Fibroblast of skin of scalp (primary cell): ENCODE measurements at places on chromosomes 13 and 19.

DNA sequence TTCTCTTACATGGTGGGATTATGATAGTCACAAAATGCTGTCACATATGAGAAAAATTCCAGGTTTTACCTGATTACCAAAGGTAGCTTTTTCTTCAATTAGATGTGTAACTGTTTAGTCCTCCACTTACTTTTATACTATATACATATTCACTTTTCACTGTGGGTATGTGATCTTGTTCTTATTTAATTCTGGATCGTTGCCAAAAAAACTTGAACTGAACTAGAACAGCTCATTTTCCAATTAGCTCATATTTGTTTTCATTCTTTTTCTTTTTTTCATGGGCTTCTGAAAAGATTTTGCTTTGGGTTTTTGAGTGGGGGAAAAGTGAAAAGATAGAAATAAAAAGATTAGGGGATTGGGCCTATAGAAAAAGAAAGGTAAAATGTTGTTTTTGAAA lies 291.9 kb downstream of the NDFIP2 start:
- DNase-seq: peak; percentile 12

- DNase-seq: no peak
Observed at GRCh38 chr13:28110414-28110813, 10.0 kb upstream of the FLT3 start.

DNA sequence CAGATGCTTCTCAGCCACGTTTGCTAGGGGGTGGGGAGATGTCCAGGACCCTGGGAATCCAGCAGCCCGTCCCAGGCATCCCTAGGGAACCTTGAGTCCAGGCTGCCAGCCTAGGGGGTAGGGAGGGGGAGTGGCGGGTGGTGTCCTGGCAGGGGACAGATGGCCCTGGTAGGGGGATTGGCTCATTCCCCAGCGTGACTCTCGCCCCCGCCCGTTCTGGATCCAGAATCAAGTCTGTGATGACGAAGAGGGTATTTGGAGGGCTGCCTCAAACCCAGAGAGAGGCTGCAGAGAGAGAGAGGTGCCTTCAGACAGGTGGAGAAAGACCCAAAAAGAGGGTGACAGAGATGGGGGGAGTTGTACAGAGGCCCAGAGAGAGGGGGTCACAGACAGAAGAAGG lies 4.1 kb downstream of the SLC17A7 start:
- no peak for DNase-seq

DNA sequence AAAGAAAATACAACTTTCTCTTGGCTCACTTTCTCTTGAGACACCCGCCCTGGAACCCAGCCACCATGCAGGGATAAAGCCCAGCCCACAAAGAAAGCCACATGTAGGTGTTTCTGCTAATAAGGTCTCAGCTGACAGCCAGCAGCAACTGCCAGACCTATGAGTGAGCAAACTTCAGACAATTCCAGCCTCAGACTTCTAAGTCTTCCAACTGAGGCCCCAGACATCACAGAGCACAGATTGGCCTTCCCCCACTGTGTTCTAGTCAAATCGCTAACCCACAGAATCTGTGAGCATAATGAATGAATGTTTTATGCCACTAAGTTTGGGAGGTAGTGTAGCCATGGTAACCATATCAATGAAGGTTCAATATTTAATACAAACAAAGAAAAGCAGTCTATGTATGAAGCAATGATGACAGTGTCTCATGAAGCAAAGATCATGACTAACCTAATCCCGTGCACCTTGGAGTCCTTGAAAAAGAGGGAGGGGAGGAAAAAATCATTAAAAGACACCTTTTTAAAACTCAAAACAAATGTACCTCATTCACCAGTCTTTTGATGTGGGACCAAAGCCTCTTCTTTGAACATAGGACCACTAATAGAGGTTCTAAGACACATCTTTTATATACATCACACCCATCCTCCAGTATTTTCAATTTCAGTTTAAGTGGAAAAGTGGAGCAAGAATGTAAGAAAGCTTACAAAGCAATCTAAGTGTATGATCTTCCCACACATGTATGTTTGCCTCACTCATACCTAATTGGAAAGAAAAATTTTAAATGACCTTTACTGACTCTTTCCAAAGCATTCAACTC lies 6.2 kb downstream of the MRPS31 start:
- no peak for DNase-seq

GRCh38 chr13:47409778-47410177 lies 512.9 kb upstream of the HTR2A start:
- DNase-seq: no peak

DNA sequence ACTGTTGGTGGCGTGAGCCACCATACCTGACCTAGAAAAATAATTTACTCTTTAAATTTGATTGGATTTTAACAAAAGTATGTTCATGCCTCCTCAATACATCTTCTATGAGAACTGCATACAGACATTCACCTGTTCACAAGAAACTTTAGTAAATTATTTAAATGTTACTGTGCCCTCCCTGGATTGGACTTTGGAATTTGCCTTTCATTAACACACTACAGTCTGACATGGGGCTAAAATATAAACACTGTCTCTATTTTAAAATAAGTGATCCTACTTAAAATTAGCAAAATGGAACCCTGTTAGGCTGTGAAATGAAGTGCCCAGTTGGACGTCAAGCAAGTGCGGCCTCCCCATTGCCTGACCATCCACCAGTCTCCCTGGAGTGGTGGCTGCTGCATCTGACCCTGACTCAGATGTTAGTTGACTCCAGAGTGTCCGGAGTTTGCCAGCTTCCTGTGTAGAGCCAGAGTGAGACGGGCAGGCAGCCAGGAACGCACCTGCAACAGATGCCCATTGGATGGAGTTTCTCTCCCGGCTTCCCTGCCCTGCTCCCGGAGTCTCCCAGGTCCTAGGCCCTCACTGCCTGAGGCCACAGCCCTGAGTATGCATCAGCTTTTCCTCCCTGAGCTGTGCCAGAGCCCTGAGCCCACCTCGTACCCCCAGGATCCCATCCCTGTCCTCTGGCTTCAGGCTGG lies 45.9 kb upstream of the ATP11A start:
- DNase-seq: no peak

- peak; percentile 49 for DNase-seq
Observed at GRCh38 chr13:31200637-31200971, 829 bp downstream of the B3GLCT start.

DNA sequence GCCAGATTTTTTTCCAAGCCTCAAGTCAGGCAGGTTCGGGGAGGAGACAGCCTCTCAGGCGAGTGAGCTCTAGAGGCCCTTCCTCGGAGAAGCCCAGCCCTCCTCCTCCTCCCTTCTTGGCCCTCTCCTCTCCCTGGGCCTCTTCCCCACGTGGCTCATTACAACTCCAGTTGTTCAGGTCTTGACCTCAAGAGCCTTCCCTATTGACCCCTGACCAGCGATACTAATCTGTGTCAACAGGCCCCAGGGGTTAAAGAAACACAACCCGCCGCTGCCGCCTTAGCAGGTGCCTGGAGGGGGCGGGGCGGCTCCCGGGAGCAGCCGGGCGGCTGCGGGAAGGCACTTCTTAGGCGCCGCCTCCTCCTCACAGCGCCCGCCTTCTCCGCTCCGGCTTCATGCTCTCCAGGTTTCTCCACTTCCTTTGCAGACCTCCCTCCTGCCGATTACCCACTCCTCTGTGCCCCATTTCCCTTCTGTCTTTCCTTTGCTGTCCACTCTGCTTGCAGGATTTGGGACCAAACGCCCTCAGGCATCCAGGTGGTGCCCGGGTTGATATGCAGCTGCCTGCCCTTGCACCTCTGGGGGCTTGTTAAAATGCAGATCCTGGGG lies 51.0 kb downstream of the LYL1 start:
- no peak for DNase-seq

DNA sequence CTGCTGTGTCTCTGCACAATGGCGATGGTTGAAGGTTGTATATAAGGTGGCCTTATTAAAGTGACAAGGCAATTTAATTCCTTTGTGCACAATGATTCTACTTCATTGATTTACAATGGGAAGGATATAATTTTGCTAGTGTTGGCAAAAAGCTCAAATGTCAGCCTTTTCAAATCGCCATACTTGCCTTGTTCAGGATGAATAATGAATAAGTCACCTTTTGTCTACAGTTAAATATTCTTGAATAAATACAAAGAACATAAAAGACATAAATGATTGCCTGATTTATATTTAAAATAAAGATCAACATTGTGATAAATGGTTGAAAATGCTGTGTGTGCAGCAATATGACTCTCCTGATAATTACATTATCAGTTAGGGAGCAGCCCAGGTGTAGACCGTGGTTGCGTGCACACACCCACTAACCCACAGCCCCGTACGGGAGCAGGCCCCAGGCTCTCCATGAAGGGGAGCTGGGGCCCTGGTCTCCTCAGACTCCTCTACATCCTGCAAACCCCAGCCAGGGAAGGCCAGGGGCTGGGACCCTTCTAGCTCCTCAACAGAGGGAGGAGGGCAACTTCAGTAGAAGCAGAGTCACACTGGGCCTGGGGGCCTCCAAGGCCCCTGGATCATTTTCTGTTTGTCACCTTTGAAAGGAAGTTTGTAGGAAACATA lies 64.9 kb downstream of the TEX29 start:
- DNase-seq: no peak

- peak; percentile 81 for DNase-seq
Observed at GRCh38 chr19:51743405-51743804, 8.3 kb downstream of the FPR1 start.

DNA sequence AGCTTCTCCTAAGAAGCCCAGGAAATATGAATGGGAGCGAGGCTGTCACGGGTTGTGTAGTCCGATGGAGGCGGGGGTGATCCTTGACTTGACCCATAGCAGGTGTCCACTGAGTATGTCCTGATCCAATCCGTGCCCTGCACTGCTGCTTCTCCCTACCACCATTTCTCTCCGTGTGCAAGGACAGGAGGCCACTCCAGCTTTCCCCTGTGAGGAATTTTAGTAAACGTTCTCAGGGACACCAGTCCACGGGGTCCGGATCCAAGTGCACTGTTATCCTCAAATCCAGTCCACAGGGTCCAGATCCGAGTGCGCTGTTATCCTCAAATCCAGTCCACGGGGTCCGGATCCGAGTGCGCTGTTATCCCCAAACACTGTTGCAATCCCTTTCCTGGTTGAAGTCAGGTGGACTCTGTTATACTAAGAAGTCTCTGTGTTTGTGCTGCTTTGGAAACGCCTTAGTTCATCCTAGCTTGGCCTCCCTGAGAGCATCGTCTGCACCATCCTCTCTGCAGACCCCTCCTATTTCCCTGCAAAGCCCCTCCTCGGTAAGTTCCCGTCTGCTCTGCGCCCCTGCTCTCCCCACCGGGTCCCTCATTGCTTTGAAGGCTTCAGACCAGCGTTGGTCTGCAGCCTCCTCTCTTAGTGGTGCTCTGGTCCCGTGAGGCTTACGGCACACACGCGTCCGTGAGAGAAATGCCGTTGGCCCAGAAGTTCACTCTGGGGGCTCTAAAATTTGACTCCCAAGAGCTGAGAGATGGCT lies 303.5 kb downstream of the TEX29 start:
- DNase-seq: no peak

DNA sequence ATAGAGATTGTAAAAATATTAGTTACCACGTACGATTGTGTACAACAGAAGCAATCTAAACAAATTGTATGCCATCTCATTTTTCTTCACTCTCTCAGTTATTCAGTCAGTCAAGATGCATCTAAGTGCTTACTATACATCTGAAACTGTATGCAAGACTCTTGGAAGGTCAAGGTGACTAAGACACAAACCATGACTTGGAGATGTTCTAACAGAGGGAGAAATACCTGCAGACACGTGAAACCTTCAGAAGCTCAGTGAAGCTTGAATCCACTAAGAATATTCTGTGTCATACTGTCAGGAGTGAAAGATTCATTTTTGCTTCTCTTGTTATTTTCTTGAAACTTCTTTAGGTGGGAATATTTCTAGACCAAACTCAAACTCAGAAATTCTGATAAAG lies 365.4 kb downstream of the ITGBL1 start:
- no peak for DNase-seq

- no peak for DNase-seq
Observed at GRCh38 chr13:31010296-31010695, 77.8 kb downstream of the TEX26 start.

- peak; percentile 14 for DNase-seq
Observed at GRCh38 chr13:113558461-113558860, 26.1 kb upstream of the TFDP1 start.

DNA sequence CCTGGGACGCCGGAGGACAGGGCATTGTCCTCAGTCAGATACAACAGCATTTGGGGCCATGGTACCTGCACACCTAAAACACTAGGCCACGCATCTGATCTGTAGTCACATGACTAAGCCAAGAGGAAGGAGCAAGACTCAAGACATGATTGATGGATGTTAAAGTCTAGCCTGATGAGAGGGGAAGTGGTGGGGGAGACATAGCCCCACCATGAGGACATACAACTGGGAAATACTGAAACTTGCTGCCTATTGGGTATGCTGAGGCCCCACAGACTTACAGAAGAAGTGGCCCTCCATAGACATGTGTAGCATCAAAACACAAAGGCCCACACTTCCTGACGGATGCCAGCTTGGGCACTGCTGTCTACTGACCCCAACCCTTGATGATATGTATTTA lies 1.4 kb upstream of the ICAM4 start:
- DNase-seq: no peak

DNA sequence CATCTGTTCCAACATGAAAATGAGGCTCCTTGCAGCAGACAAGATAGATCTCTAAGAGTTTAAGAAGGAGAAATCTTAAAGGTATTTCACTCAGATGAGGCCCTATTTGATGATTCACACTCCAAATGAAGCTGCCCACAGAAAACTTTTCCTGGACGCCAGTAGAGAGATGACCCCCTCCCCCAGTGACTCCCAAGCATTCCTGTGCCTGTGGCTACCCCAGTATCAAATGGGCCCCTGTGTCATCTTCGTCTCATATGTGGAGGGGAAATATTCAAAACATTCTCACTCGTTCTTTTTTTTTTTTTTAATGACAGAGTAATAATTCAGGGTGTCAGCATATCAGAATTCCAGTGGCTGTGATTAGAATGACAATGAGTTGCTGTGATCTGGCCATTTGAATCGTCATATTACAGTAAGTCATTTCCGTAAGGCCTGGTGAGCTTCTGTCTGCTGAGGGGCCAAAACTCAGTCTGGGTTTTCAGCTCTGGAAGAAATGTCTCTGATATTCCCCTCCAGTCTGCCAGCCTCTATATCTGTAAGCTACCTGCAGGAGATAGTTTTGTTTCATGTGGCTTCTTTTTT lies 194.7 kb downstream of the URI1 start:
- peak; percentile 73 for DNase-seq

DNA sequence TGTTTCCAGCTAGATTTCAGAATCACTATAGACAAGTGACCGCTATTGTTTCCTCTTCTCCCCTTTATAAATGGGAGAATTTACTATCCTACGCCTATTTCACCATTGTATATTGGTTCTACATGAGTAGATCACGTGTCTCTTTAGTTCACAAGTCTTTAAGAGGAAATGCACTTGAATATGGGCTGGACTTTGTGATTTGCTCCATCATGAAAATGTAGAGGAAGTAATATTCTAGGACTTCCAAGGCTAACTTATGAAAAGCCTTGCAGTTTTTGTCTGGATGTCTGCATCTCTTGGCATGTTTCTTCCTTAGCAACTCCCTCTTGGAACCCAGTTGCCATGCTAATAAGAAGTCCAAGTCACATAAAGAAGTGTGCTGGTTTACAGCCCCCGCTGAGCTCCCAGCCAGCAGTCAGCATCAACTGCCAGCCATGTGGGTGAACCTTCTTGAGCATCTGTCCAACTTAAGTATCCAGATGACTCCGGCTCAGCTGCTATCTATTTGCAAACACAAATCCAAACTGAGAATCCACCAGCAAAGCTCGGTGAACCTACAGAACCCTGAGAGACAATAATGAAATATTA lies 4.8 kb upstream of the FBXL3 start:
- no peak for DNase-seq
